Cortex of kidney (tissue), 1 donor: ENCODE measurements at places on chromosomes 6 and 20.

- DNase-seq: no peak
Measured at GRCh38 chr6:133806382-133807140, 82.4 kb upstream of the TCF21 start.

- no peak for DNase-seq
Measured at GRCh38 chr6:17859846-17860245, 127.6 kb downstream of the KIF13A start.

GRCh38 chr6:73888050-73888449 lies 192.0 kb downstream of the CD109 start:
- DNase-seq: no peak

GRCh38 chr6:111722179-111722731 lies 116.6 kb upstream of the TRAF3IP2 start:
- DNase-seq: no peak

DNA sequence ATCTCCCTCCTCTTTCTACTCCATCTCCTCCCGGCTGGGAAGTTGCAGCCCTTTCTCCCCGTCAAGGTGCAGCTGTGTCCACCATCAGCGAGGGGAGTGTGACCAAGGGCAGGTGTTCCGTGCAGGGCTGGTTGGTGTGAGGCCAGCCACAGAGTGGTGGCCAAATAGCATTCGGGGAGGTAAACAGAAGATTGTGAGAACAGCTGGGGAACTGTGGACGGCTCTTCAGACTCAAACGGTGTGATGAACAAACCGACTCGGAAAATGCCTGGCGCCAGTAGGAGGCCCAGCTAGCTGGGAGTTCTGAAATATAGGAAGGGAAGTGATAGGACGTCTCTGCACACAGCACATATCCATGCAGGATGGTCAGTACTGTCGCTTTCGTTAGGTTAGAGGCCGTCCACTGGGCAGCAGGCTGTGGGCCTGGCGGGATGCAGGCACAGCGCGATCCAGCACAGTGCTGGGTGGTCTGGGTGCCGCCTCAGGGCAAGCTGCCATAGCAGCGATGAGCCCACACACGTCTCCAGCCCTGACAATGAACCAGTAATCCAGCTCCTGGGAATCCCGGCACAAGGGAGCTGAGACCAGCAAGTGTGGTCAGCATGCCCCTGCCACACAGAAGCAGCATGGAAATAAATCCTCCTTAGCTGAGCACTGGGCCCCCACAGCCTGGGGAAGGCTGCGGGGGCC lies 258.1 kb downstream of the TAF4 start:
- no peak for DNase-seq

DNA sequence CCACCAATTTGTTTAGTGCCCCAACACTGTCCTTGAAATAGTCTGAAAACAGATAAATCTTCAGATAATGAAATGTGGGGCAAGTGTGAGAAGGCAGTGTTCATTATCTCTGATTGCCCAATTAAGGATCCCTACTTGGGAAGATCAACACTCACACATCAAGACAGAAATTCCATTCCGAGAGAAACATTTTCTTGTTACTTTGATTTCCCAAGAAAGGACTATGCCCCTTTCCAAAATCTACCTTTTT lies 16.2 kb downstream of the HMGN4 start:
- no peak for DNase-seq

- no peak for DNase-seq
Measured at GRCh38 chr6:110419028-110419739, 3.8 kb upstream of the DDO start.

DNA sequence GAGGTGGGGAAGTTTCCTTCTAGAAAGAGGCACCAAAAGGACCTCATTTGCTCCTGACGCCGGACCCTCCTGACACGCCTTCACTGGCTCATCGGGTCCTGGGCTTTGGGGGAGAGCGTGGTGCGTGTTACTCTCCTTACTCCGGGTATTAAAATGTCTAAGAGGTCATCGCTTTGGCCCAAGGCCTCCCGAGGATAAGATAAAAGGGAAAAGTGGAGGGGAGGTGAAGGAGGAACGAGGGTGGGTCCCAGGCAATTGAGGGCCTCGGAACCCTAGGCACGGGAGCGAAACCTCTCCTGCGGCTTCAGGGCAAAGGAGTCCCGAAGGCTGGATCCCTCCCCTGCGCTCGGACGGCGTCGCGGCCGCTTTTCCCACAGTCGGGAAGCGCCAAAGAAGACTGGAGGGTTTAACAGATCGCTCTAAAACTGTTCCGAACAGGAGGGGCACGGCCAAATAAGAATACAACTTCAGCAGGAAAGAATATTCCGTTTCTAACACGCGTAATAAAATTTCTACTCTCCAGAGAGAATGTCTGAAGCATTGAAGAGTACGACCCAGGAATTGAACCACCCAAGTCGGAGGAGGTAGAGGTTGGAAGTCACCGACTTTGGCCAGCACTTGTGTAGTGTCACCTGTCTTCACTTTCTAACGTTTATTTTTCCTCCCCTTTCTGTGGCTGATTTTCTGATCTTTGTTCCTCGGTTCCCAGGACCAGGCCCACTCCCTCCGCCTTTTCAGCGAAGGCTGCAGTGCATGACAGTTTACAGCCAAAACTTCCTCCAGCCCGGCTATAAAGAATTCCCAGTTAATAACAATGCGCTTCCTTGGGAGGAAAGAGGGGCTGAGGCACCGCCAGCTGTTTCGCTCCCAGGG lies 2.1 kb upstream of the TBXT start:
- no peak for DNase-seq

GRCh38 chr6:141282263-141282662 lies 850.5 kb upstream of the GJE1 start:
- DNase-seq: no peak
